RPMI7951 (cell line): ENCODE measurements at places on chromosomes 4 and X. TPM values are rescaled to one million over a fixed set of nuclear protein-coding genes. Genes with fewer than 3 reads are reported as not detected.

Gene CT45A1
- total RNA-seq, result 0.10 TPM in 1 of 2 replicates, not detected in the other

Gene PRR32
- total RNA-seq, result not detected in 2 replicates

DNA sequence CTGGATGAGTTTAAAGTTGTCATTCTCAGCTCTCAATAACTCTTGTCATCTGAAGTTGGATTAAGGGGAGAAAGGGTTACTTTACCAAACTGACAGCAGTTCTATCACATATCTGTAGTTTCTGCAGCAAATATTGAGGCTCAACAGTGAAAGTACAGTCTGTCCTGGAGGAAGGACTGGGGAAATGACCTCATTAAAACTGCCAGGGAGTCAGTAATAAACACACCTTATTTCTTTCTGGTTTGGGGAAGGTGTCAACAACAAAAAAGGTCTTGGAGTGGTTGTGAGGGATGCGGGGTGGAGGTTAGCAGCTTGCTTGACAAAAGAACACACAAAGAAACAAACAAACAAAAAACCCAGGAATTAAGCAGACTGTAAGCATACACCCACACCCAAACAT, 1418.0 kb downstream of the STIM2 start:
- DNase-seq, result no peak

Gene COL25A1
- not detected in 2 replicates for total RNA-seq

DNA sequence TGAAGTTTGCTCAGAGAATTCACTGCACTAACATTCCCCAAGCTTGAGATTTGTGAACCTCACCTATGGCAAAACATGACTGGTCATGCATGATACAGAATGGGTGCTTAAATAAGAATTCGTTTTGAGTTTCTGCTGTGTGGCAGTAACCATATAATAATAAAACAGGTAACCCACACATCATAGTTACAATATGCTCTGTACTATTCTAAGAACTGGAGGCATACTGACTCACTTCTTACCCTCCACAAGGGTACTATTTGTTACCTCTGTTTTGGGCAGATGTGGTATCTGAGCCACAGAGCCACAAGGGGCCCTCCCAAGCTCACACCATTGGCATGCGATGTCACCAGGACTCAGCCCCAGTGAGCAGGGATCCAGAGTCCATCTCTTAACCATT, 17.6 kb downstream of the SLC2A9 start:
- DNase-seq, result no peak

Gene GPR50
- total RNA-seq, result not detected in 2 replicates

DNA sequence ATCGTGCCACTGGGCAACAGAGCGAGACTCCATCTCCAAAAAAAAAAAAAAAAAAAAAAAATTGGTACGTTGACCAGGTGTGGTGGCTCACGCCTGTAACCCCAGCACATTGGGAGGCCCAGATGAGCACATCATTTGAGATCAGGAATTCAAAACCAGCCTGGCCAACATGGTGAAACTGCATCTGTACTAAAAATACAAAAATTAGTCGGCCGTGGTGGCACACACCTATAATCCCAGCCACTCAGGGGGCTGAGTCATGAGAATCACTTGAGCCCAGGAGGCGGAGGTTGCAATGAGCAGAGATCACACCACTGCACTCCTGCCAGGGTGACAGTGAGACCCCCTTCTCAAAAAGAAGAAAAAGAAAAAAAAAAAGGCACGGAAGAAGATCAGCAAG, 24.5 kb downstream of the RBMX start:
- no peak for DNase-seq

Gene HSD17B13
- 0.49 TPM in 1 of 2 replicates, not detected in the other for total RNA-seq
